ENCODE measurements at places on chromosomes 1 and 21.

DNA sequence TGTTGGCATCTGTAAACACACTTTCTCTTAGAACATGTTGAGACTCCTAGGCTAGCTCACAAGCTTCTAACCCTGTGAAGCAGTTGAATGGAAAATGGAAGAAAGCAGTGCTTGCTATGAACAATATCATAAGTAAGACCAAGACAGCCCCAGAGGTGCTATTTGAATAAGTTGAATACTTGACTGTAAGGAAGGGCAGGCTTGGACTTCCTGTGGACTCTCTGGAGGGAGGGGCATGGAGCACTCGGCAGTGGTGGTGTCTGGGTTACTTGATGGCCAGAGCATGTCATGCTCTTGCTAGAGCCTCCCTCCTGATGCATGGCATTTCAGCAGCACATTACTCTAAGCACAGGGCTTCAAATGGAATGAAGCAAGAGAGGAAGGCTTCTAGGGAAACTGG, 60.0 kb downstream of the MRPS6 start:
- DNase-seq: no peak

DNA sequence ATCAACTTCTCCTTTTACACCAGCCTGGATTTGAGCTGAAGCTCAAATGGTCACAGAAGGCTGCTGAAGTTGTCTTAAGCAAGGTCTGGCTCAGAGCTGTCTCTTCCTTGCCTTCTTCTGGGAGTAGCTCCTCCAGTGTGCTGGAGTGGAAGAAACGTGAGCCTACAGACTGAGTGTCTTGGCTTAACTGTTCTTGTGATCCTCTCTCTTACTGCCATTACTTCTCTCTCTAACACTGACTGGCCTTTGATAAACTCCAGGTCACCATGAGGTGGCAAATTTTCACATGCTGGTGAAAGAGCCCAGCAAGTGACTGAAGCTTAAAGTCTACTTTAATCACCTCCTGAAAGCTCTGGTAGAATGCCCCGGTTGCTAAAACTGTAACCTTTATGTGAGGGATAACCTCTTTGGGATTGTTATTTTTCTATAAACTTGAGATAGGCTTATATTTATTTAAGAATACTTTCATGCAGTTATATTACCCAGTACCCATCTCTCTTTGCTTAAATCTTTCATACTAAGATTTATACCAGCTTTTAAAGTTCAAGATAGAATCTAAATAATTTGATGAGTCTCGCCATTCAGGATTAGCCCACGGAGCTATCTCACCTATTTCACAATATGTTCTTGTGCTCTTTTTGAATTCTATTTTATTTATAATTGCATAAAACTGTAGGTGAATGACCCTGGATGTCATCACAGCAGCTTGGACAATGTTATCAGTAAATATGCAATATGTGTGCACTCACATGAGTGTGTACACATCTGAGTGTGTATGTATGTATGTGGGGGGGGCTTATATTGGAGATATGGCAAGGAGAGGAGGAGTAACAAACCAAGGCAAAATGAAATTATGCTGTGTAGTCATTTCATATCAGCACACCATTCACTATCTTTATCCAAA, 924.0 kb downstream of the LTN1 start:
- DNase-seq: no peak

DNA sequence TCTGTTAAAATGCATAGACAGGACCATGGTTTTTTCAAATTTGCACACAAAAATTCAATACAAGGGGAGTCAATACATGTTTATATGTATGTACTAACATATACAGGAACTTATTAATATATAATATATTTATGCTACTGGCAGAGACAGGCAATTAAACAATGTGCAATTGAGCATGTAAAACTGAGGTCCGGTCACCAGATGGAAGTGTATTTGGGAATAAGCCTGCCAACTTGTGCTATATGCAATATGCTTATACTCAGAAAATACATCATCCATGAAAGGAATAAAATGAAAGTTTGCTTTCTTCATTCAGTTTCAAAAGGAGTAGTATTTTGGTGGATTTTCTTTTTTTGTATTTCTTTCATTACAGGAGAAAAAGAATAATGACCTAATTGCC, 640.2 kb upstream of the CXADR start:
- no peak for DNase-seq

- peak; percentile 26 for DNase-seq
Observed at GRCh38 chr1:224149709-224150108, 33.3 kb upstream of the DEGS1 start.

DNA sequence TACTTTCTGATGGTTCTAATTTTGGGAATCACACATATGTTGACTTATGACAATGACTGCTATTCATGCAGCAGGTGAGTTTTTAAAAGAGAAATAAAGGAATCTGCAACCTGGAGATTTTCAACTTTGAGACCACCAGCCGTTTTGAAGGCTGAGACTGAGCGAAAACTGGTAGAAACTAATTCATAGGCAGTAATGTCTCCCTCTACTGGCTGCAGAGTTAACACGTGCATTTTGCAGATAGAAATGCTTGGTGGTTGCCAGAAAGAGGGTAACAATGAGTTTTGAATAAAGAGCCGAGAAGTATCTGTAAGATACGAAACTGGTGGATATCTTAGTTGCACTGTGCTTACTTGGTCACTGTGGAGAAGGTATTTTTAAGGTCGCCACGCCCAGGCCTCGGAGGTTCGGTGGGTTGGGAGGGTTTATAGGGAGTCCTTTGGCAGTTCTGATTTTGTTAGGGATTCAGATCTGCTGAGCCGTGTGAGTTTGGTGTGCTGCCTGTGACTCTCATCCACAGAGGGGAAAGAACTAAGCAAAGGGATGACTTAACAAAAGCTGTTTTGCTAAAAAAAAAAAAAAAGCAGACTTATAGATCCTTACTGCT, 83.0 kb downstream of the RYR2 start:
- peak; percentile 1 for DNase-seq

GRCh38 chr1:211258756-211259637, at the start of gene RCOR3:
TSS of gene RCOR3 (plus strand) at chr1:211259366. CDS start at chr1:211259561, 195 bp downstream.
- DNase-seq: peak; percentile 91

DNA sequence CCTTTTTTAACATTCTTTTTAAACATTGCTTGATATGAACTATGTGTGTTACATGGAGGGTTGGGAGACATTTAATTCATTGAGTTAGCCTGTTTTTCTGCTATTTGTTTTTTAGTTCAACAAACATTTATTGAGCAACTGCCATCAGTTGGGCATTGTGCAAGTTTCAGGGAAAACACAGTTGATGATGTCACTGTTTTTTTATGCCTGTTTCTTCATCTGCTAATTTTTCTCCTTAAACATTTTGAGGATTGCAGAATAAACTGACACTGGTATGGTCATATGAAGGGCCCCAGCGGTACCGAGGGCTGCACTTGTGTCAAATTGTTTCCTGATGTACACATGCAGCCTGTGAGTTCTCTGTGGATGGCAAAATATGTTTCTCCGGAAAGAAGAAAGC, 253.0 kb downstream of the FGGY start:
- DNase-seq: peak; percentile 26

DNA sequence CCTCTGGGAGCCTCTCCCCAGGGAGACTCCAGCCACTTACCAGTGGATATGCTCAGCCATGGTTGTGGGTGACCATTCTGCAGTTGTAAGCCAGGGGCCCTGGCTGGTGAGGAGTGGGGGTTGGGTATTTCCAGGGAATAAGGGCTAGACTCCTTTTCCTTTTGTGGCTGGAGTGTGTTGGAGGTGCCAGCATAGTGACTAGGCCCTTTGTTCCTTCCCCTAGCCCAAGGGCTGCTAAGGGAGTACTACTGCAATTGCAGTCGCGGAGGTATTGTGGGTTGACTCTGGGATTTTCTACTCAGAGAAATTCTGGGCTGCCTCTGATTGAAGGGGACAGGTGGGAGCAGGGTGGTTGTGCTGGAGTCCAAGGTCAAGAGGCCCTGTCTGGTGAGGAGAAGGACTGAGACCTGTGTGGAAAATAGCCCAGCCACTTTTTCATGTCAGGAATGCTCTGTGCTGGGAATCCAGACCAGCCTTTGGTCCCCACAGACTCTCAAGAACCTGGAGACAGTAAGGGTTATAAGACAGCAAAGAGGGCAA, 43.1 kb downstream of the MROH9 start:
- no peak for DNase-seq

DNA sequence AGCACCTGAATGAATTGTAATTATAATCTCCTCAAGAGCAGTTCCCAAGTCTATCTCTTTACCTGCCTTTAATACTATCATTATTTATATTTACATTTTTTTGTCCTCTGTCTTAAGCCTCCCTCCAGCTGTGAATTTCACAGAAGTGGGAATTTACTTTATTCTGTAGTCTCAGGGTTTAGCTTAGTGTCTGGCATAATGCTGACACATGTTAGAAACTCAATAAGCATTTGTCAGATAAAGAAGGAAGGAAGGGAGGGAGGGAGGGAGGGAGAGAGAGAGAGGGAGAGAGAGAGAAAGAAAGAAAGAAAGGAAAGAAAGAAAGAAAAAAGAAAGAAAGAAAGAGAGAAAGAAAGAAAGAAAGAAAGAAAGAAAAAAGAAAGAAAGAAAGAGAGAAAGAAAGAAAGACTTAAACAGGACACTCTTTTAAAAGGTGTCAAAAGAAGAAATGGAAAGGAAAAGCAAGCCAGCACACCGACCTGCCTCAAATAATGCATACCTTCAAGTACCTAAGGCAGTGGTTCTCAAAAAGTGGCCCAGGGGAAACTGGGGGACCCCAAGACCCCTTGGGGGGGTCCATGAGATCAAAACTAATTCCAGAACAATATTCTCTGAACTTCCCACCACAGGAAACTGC, 1.8 kb upstream of the PGLYRP4 start:
- no peak for DNase-seq

- DNase-seq: no peak
Observed at GRCh38 chr1:161981735-161982506, 41.7 kb downstream of the OLFML2B start.

DNA sequence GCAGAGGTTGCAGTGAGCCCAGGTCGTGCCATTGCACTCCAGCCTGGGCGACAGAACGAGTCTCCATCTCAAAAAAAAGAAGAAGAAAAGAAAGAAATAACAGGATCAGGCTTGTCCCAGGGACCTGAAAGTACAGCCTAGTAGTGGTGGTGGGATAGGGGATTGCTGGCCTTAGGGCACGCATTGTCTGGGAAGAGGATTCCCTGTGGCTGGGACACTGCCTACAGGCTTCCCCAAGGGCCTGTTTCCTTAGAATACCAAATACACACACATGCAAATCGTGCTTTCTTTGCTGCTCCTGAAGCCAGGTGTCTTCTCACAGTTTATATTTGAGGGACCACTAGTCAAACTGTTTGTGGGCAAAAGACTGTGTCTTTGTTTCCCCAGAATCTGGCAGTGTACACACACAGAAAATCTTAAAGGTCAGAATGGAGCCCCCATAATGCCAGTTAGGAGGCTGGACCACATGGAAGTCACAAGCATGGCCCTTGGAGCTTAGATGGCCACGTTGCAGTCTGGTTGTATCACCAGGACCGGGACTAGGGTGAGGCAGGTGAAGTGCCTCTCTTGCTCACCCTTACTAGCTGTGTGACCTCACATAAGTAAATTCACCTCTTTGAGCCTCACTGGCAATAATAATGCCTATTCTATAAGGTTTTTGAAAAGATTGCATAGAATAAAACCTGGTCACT, 12.7 kb upstream of the ASAP3 start:
- no peak for DNase-seq

- DNase-seq: no peak
Observed at GRCh38 chr1:46150085-46150484, 17.7 kb upstream of the PIK3R3 start.

GRCh38 chr1:209707308-209707707, 2.7 kb downstream of the HSD11B1 start:
- DNase-seq: peak; percentile 29

- no peak for DNase-seq
Observed at GRCh38 chr1:85303440-85304162, 27.2 kb upstream of the BCL10 start.

GRCh38 chr1:103461161-103462105, 64.1 kb upstream of the RNPC3 start:
- DNase-seq: peak; percentile 26

All from EL (cell line).